NCI-H446 treated with DMSO at 0.1 percent for 48 hours (cell line): ENCODE measurements at places on chromosomes 2 and 18.

DNA sequence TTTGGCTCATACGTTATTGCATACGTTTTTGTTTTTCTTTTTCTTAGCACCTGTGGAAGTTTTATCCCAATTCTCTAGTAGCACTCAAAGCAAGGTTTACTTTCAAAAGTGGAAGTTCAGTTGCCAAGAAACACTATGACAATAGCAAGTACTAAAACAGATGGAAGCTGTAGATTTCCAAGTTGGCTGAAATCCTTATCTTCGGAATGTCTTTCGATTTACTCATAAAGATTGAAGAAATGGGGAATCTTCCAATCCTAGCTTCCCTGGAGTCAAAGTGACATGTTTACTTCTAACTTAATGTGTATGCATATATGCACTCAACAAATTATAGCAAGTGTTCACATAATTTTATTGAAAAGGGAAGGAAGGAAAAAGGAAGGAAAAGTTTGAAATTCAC is 307.4 kb downstream of the CTNNA2 start:
- no peak for DNase-seq

DNA sequence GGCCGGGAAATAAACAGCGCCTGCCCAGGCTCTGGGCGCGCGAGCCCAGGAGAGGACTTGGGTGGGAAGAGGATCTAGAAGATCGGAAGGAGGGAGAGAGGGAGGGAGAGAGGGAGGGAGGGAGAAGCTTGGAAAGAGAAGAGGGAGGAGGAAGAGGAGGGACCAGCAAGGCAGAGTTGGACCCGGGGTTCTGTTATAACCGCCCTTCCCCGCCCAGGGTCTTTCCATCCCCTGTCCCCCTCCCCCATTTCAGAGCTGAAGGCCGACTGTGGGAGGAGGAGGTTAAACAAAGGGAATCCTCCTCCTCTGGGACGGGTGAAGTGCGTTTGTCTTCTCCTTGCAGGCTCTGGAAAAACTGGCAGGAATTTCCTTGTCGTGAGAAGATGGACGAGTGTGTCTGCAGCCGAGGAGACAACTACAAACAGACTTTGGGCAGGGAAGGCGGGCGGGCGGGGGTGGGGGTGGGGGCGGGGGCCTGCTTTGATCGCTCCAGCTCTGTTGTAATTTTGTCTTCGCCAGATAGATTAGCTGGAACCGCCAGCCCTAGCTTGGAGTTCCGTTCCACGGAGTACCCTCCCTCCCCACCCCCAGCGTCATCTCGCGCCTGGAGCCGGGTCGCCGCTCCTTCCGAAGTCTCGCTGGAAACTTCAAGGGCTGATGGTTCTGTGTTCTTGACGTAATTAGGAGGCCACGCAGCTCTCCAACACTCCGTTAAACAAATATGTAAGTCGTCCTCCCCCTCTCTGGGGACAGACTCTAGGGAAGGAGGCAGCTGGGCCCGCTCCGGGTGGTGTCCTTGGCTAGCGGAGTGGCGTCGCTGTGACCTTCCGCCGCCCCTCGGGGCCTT is 6.4 kb upstream of the SP9 start:
- DNase-seq = no peak

- no peak for DNase-seq
Measured at GRCh38 chr2:118102433-118103082, 14.3 kb downstream of the INSIG2 start.

DNA sequence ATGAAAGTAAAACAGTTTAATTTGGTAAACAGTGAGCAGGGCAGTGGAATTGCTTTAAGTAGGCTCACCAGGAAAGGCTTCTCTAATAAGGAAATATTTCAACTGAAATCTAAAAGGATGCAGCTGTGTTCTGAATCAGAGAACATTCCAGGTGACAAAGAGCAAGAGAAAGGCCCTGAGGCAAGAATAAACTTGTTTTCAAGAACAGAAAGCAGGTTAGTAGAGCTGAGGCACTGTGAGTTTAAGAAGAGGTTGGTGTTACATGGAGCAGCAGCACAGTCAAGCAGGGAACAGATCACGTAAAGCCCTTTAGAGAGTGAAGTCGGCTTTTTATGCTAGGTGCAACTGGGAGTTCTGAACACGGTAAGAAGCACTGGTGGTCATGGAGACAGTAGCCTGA is 57.0 kb upstream of the SCN1A start:
- DNase-seq = no peak

- peak; percentile 64 for DNase-seq
Measured at GRCh38 chr2:187580462-187581124, 26.4 kb upstream of the TFPI start.

DNA sequence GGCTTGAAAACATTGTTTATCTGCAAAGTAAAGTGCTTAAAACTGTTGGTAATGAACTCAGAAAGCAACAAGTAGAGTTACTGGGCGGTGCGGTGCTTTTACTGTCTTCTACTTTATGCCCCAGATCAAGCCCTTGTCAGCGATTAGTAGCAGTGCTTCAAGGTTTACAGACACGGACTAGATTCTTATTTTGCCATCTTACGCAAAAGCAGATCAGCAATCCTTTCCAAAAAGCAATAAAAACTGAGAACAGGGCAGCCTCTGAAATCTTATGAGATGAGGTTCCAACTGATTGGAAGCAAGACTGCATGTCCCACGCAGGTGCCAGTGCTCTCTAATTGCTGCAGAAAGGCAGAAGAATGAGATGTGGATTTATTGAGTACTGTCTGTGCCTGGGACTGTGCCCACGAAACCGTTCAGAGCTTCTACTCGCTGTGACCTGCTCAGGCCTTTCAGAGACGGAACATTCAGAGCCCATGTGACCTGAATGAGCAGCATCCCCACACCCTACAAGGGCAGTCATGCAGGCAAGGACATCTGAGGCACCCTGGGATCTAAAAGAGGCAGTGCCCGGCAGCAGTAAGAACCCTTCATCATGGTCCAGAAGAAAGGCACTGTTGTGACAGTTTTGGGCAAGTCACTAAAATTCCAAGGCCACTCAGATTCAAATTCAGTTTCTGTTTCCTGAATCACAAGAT is 15.7 kb downstream of the COL4A3 start:
- DNase-seq = no peak

GRCh38 chr18:44954257-44954656 is 273.6 kb downstream of the SETBP1 start:
- DNase-seq = no peak

- no peak for DNase-seq
Measured at GRCh38 chr2:134583462-134583861, 135.3 kb downstream of the TMEM163 start.

- DNase-seq = no peak
Measured at GRCh38 chr2:165086337-165086736, 117.5 kb downstream of the SCN3A start.

GRCh38 chr2:236856848-236857235 is 228.8 kb upstream of the COPS8 start:
- no peak for DNase-seq

GRCh38 chr18:43009674-43010073 is 105.8 kb downstream of the RIT2 start:
- peak; percentile 38 for DNase-seq

DNA sequence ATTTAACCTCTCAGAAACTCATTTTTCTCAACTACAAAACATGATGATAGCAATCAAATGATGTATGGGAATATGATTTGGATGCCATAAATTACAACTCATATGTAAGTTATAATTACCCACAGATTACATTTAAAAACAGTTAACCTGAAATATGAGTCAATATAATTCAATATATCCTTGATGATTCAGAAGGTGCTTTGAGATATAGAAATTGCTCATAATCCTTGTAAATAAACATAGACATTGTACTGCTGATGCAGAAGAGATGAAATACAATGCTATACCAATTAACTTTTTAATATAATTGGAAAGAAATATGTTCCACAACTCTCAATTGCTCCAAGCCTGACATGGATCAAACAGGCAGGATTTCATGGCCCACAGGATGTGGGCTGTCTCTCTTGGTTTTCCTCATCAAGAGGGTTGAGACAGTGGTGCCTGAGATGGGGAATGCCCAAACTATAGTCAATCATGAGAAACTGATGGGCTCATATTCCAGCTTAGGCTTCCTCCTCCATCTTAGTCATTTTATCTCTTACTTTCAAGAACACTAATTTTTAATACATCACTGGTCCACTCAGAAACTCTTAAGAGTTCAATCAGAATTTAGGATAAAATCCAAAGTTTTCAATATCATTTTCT is 49.4 kb downstream of the NCKAP5 start:
- DNase-seq = no peak

DNA sequence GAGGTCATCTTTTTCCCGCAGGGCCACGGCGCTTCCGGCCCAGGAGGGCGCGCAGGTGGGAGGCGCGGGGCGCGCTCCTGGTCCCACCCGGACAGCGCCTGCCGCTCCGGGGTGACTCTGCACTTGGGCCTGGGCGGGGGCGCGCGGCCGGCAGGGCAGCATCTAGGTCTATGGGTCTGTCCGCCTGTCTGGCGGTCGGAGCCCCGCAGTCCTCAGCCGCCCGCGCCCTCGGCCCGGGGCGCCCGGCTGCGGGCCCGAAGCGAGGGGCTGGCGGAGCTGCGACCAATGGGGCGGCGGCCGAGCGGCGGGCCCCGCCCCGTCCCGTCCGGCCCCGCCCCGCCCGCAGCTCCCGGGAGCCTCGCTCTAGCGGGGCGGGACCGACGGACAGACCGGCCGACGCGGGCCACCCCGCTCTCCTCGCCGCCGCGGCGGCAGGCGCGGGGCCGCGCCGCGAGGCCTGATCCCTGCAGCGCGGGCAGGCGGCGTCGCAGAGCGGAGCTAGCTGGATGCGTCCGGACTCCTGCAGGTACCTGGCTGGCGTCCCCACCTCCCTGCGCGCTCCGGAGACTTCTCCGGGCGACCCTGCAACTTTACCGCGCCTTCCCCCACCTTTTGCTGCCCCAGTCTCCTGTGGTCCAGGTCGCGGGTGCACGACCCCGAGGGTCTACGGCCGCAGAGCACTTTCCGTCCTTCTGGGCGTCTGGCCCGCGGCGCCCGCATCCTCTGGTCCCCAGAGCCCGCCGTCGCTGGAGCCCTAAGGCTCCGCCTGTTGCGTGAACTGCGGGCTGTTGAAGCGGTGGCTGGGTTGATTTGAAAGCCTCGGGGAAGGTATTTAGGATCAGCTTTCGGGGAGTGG is at the start of gene KCNS3:
Gene KCNS3, plus strand, starts transcription at position 387 of the 856 bp plus-strand sequence. CDS start 52,342 bp downstream, outside the sequence.
- no peak for DNase-seq

DNA sequence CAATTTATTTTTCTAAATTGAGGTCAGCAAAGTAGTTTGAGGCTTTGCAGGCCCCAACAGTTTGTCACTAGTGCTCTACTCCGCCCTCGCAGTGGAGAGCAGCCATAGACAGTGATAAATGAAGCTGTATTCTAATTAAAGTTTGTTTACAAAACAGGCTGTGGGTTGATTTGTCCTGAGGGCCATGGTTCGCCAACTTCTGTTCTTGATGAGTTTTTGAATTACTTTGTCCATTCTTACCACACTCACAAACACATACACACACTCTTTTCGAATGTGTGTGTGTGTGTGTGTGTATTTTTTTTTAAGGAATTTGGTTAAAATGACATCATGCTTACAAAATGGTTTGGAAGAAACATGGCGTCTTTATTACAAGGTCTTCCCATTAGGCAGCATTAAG is 68.6 kb downstream of the MTCL1 start:
- no peak for DNase-seq

DNA sequence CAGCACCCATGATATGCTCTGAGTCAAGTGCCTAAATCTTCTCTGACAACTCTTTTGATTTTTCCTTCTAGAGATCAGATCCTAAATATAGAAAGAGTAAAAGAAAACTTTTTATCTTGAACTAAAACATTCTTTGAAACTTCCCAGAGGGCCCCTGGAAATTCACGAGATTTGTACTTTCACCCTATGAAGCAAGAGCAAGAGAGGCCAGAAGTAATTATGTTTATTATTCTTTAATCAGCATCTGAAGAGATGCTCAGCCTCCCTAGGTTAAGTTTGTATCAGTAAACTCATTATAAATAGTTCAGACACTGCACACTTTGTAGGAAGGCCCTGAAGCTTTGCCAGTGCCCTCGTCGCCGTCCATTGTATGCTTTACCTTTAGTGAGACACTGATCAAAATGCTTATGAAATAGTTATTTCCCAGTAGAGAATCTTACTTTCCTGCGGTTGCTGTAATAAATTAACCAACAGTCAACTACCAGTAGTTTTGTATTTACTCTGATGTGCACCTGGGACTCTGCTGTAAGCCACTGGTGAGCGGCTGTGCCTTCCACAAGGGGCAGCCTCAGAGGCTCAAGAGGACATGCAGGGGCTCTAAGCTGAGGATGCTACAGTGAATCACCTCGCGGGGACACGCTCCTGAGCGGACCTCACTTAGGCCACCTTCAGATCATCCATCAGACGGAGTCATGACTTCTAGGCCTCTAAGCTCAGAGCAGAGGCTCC is 71.9 kb downstream of the BIN1 start:
- DNase-seq = no peak

DNA sequence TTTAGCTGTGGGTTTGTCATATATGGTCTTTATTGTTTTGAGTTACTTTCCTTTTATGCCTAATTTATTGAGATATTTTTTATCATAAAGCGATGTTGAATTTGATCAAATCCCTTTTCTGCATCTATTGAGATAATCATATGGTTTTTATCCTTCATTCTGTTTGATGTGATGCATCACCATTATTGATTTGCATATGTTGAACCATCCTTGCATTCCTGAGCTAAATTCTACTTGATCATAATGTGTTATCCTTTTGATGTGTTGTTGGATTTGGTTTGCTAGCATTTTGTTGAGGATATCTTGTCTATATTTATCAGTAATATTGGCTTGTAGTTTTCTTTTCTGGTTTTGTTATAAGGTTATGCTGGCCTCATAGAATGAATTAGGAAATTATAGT is 308.5 kb downstream of the ADCYAP1 start:
- no peak for DNase-seq

- no peak for DNase-seq
Measured at GRCh38 chr2:127620866-127621265, 25.1 kb upstream of the GPR17 start.

DNA sequence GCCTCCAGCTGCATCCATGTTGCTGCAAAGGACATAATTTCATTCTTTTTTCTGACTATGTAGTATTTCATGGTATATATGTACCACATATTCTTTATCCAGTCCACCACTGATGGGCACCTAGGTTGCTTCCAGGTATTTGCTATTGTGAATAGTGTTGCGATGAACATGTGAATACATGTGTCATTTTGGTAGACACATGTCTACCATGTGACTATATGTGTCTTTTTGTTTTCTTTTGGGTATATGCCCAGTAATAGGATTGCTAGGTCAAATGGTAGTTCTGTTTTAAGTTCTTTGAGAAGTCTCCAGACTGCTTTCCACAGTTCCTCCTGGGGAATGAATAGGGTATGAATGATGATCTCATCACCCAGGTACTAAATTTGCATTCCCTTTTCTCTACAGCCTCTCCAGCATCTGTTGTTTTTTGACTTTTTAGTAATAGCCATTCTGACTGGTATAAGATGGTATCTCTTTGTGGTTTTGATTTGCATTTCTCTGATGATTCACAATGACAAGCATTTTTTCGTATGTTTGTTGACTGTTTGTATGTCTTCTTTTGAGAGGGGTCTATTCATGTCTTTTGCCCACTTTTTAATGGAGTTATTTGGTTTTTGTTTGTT is 35.6 kb upstream of the FEZ2 start:
- DNase-seq = no peak

DNA sequence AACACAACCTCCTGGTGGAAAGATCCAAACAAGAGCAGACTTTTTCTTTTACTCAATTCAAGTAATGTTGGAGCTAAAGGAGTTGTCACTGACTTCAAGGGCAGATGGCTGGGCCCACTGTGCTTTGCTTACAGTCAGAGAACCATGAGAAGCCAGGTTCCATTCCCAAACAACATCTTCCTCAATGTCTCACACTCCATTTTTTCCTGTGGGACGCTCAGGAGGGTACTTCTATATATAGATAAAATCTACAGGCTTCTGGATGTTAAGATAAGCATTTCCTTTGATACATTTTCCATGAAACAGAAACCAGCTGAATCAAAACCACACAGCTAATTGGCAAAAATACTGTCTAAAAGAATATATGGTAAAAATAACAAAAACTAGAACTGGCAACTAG is 14.4 kb downstream of the IWS1 start:
- no peak for DNase-seq
